Stimulated activated naive CD8-positive, alpha-beta T cell treated with anti-CD3 and anti-CD28 coated beads, Interleukin-15, amount 100 ng/mL, for 72 hours (primary cell): ENCODE measurements at places on chromosomes 7 and 10.

GRCh38 chr7:77528368-77528767 is 8.7 kb upstream of the PTPN12 start:
- no peak for DNase-seq

GRCh38 chr10:96097865-96098264 is 32.2 kb upstream of the ZNF518A start:
- DNase-seq: no peak

DNA sequence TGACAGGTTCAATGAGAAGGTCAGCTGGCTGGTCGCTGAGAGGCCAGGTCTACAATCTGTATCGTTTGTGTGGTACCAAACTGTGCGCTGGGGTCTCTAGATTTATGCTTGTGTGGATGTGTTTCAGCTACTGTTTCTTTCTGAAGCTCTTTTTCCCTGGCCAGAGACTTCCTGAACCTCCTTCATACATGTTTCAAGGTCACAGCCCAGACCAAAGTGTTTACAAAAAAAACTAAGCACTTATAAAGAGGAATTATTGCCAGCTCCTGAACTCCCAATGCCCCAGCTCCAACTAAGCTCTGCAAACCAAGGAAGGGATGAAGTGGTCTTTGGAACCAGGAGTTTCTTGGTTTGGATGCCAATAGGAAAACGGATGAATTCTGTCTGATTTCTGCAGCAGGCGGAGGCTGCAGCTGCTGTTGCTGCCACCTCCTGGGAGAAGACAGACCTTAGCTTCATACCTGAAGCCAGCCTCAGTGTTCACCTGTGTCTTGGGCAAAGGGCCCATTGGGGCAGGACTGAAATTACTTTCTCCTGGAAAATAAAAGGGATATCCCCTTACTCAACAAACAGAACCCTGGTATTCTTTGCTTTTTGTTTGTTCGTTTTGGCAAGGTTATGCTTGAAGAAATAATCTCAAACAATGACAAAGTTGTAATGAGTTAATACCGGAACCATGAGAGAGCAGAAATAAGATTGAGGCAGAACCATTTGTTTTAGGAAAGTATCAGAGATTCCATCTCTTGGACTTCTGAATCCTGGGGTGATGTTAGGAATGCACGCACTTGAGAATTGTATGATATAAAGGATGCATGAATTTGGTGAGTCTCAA is 24.6 kb upstream of the MKLN1 start:
- no peak for DNase-seq

DNA sequence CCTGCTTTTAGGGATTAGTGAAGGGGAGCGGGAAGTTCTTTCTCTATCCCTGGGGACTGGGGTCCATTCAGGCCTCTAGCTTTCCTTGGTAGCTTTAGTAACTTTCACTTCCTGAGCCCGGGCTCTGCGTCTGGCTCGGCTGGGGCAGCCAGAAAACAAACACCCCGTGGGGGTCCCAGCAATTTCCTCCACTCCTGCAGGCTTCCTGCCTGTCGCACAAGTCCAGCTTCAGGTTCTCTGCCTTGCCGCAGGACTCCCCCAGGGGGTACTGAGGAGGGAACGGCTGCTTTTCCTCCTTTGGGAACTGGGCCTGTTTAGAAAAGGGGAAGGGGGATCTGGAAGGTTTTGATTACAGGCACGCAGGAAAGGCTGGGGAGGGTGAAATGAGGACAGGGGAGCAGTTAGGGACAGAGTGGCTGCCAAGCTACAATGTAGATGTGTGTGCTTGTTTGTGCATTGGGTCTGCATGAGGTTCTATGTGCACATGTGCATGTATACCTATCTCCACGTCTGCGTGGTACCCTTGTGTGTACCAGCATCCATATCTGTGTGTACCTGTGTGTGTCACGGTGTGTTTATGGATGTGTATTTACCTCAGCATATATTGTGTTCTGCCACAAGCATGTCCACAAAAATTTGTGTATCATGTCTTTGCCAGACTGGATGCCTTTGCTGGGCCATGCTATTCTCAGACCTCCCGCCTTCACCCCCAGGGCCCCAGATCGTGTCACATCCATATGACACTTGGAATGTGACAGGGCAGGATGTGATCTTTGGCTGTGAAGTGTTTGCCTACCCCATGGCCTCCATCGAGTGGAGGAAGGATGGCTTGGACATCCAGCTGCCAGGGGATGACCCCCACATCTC is 2.0 kb downstream of the KAZALD1 start:
- DNase-seq: no peak
